ENCODE measurements at places on chromosomes 5 and 9.

DNA sequence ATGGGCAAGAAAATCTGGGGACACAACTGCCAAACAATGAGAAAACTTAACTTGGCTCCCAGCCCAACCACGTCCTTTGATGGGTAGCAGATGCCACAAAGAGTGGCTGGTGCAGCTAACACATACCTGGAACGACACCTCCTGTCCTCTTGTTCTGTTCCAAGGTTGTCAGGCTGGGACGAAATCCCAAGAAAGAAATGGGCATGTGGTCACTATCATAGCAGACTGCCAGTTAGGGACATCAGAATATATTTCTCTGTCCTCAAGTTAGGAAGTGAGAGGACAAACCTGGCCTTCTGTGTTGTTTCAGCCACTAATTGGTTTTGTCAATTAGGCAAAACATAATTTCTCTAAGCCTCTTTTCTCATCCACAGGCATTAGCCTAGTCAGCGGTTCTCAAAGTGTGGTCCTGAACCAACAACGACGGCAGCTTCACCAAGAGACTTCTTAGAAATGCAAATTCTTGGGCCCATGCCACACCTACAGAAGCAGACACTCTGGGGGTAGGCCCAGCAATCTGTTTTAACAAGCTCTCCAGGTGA is 63.4 kb downstream of the RAPGEF1 start:
- no peak for DNase-seq

- no peak for DNase-seq
These were observed 24.4 kb upstream of the FNIP1 start for GRCh38 chr5:131821221-131821620.

DNA sequence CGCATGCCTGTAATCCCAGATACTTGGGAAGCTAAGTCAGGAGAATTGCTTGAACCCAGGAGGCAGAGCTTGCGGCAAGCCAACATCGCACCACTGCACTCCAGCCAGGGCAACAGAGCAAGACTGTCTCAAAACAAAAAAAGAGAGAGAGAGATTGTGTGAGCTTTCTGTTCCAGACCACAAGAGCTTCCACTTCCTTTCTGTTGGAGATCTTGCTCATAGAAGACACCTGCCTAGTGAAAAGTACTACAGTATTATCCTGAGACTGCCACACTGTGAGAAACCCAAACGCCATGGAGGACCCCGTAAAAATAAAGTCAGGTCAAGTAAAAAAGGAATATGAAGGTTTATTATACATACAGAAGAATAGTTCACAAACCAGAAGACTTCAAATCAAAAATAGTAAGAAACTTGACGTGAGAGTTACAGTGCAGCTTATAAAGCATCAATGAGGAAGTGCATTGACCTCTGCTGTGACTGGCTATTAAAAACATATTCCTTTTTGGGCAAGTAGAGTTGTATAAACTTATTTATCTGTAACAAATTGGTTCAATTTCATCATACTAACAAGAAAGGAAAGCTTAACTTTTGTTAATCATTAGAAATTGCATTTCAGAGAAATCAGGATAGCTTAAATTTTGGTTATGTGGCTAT is 4.3 kb upstream of the EMB start:
- no peak for DNase-seq

DNA sequence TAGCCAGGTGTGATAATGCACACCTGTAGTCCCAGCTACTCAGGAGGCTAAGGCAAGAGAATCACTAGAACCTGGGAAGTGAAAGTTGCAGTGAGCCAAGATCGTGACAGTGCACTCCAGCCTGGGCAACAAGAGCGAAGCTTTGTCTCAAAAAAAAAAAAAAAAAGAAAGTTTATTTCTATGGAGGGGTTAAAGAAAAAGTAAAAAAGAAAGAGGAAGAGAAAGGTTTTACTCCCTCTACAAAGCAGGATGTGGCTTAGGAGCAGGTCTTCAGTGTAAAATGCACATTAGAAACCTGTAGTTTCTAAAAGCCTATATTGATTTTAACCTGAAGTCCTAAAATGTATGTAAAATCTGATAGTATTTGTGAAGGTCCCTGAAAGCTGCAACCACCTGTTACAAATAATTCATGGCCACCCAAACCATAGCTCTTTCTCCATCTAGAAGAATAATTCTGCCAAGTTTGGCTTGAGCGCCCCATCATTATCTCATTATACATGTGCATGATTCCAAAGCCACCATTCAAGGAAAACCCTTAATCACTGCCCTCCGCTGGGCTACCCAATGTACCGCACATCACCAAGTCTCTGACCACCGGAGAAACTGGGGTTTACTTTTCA is 3.4 kb downstream of the FNBP1 start:
- no peak for DNase-seq

DNA sequence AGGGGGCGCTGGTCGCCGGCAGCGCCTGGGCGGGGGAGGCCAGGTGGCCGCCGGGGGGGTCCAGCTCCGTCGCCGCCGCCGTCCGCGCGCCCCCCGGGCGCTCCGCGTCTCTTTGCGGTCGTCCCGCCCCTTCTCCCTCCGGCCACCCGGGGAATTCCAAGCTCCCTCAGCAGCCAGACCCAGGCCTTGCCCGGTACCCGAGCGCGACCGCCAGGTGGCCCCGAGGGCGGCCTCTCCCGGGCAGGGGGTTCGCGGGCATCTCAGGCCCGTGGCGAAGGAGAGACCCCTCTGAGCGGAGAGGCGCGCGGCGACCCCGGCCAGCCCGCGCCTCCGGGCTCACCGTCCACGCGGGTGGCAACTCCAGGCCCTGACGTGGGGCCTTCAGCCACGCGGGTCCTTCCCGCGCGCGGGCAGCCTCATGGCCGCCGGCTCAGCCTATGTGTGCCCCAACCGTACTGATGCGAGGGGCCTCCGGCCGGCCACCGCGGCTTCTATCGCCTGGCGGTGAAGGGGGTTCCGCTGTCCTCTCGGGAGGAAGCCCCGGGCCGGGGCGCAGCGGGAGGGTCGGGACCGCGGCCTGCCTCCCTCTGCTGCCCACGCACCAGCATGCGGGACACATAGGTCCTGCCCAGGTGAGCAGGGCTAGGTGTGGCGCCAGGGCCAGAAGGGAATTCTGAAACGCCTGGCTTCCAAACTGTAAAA is 529 bp upstream of the NRARP start:
- DNase-seq: no peak

DNA sequence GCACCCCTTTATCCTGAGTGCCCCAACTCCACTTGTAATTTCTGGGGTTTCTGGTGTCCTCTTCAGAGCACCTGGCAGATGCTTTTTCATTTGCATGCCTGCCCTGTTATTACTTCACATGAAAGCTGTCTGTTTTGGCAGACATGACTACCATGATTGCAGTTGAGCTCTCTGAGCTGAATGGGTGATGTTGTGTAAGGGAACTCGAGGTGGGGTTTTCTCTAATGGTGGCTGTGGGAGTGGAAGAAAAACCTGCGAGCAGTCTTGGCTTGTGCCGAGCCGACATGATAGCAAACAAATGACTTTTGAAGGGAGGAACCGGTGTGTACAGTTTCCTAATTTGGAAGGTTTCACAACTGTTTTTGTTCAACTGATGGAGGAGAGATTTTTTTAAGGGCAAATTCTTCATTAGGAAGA is 196.2 kb downstream of the AOPEP start:
- DNase-seq: no peak

DNA sequence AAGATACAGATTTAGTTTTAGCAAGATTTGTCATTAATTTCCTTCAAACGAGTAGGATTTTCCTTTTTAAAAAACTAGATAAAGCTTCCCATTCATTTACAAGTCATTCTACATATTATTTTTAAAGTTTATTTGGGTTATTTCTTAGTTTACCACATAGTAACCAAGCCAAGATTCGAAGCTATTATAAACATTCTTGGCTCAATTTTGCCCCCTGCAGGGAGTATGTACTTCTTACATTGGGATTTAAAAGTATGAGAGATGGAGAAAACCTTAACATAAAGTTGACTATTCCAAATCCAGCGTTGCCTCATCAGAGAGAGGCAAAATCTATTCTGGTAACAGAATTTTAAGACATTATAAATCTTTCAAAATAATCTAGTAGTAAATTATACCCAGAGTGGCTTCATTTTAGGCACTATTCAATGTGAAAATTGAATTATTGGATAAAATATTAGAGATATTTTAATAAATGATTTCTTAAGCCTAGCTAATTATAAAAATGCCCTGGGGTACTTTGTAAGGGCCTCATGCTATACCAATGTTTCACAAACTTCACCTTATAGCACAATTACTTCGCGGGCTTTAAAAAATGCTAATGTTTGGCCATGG is 39.1 kb downstream of the FBN2 start:
- DNase-seq: no peak

Measured in stimulated activated CD4-positive, alpha-beta T cell treated with anti-CD3 and anti-CD28 coated beads, Interleukin-15, amount 100 ng/mL, for 1 hour (primary cell).